ENCODE measurements at places on chromosomes 11 and 22.
A peak's percentile ranks its signal among the peaks of the same experiment; 100 is the strongest.

GRCh38 chr22:47213571-47214230 lies 451.3 kb downstream of the TBC1D22A start:
- peak; percentile 16 for DNase-seq

DNA sequence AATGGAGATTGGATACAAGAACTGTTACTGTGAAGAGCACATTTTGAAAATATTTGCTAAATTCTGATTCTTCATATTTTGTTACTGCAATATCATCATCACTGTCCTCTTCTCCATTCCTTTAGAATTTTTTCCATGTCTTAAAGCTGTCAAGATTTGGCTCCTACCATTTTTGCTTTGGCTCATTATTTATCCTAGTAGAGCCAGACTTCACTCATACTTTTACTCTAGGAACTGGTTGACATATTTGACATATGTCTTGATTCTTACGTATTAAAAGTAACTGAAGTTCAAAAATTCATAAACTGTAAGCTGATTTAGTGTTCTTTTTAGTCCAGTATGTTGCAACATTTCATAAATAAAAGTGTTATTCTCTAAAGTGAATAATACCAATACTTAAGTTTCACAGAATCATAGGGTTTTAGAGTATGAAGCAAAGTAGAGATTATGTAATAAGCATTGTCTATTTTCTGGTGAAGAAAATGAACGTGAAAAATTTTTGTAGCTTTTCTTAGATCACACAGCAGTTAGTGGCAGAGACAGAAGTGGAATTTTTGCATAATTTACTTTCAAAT lies 225.6 kb downstream of the TMEM135 start:
- no peak for DNase-seq

- DNase-seq: no peak
Measured at GRCh38 chr11:66285250-66285947, 3.5 kb downstream of the YIF1A start.

DNA sequence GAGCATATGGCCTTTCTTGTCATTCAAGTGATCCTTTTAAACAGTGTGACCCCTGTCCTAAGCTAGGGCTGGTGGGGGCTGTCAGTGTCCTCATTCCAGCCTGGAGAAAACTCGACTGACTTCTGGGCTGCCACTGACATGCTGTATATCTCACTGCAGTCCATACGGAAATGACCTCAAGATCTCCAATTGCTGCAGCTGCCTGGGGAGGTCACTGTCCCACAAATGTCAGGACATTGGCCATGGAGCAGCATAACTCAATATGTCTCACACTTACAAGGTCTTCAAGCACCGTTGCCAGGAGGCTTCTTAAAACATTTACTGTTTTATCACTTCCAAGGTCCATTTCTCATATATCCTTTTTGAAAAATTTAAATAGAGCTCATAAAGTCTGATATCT lies 27.8 kb upstream of the CSNK2A3 start:
- no peak for DNase-seq

GRCh38 chr11:12245549-12246016 lies 131.8 kb upstream of the PARVA start:
- no peak for DNase-seq

DNA sequence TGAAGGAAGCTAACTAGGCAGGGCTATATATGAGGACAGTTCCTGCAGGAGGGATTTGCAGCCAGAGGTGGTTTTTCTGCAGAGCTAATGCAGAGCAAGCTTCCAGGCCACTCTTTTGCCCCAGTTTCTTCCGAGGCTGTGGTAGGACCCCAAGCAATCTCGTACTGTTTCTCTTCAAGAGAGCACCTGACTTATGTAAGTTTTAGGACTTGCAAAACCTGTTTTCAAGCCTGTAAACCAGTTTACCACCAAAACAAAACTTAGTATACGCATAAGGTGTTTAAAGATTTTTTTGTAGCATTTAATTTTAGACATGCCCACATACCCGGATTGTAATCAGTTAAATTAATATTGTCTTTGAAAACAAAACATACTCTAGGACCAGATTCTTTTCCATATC lies 7.7 kb upstream of the APLP2 start:
- no peak for DNase-seq

DNA sequence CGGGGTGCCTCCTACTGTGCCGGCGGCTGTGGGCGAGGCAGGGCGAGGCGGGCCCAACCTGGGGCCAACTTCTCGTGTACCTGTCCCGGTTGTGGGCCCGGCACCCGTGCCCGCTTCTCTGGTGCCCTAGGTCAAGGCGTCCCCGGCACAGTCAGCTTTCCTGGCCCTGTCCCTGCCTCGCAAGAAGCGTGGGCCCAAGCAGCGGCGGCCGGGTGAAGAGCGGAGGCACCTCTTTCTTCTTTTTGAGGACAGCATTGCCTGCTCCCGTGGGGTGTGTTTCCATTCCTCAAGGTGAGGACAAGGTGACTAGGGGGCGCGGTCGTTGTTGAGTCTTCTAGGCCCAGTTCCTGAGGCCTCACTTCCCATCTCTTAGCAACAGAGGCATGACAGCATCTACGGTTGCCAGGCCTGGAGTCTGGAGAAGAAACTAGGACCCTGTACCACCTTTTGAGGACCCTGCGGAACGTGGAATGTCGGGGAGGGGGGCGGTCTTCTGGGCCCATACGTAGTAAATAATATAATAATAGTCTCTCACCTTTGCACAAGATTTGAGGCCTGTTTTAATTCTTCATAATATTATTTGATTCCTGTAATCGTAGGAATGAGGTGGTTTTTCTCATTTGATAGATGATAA lies 418 bp downstream of the ACO2 start:
- DNase-seq: no peak

- DNase-seq: peak; percentile 19
Measured at GRCh38 chr11:76419896-76420295, 24.9 kb upstream of the EMSY start.

GRCh38 chr11:117720061-117720511 lies 76.9 kb downstream of the DSCAML1 start:
- DNase-seq: no peak

- no peak for DNase-seq
Measured at GRCh38 chr11:119712459-119713358, 16.3 kb downstream of the NECTIN1 start.

DNA sequence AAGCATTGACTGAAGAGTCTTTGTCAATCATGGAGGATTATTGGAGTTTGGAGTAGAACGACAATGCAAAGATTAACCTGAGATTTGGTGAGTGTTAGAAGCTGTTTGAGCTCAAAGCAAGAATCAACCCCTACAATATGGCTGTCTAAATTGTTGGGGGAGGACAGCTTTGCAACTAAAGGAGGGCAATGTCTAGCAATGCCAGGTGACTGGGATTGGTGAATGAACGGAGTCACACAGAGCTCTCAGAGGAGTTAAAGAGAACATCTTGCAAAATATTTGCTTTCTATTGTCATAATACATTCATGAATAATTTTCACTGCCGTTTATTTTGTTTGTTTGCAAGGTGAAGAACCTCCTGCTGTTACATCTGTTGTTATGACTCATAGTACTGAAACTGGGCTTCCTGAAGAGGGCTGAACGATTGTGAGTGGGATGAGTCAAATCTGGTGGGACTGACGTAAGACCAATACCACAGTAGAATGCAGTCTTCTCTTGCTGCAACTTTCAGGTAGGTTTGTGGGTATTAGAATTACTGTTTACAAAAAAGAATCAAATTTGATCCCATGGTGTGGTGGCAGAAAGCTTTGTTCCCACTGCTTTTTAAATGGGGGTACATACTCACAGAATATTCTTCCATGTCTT lies 281.9 kb downstream of the CADM1 start:
- peak; percentile 80 for DNase-seq

DNA sequence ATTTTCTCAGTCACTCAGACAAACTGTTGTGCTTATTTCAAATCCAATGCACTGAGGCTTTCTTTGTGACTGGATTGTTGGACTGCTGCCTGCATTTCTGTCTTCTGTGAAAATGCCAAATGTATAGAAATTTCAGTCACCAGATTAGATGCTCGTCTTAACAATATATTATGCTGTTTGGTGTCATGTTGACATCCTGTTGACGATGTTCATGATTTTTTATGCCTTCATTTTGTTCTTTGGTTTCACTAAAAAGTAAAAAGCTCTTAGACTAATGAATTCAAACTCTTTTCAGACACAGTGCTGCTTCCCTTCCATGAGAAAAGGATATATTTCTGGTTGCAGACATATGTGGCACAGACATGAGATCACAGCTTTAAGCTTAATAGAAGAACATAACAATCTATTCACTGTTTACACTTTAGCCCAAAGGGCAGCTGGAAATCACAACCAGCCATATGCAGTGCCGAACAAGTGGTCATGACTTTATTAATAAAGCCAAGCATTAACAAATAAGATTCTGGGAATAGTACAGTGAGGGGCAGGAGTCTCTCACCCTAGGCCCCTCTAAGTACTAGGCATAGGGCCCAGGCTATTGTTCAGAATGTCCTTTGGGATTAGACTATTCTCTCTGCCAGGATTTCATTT lies 9.4 kb upstream of the SOX6 start:
- peak; percentile 56 for DNase-seq

DNA sequence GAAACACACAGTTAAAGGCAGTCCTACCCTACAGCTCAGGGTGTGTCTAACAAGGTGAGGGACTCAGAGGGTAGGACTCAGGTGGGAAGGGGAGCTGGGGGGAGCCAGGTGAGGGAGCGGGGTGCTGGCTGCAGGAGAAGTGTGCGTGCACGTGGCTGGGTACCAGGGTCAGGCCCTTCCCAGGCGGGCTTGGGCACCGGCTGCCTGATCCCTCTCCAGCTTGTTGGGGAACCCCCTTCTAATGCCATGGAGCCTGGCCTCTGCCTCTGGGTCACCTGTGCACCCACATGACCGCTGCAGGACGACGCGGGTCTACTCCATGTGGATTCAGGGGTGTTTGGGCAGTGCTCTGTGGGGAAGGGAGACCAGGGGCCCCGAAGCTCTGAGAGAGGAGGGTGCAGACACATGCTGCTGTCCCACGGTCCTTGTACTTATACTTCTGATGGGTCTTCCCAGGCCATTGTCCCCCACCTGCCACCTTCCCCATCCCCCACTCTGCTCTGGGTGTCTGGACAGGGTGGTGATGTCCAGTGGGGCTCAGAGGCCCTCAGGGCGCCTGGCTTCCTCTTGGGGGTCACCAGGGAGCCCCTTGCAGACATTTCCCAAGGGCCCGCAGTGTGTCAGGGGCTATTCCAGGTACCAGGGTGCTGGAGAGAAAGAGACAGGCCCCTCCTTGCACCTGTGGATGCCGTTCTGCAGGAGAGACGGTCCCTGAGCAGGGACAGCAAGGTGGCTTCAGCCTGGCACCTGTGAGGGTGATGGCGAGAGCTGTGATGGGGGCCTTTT lies 10.4 kb upstream of the MRGPRD start:
- DNase-seq: no peak

GRCh38 chr11:75270896-75271418 lies 30.4 kb downstream of the TPBGL start:
- no peak for DNase-seq

GRCh38 chr11:64787526-64788320 lies 9.4 kb upstream of the SF1 start:
- DNase-seq: peak; percentile 31

- peak; percentile 61 for DNase-seq
Measured at GRCh38 chr22:46043816-46044620, 67.1 kb upstream of the WNT7B start.

GRCh38 chr11:97964332-97965004 lies 1056.3 kb upstream of the CNTN5 start:
- no peak for DNase-seq

- DNase-seq: no peak
Measured at GRCh38 chr11:79570104-79570503, 129.3 kb upstream of the TENM4 start.

GRCh38 chr11:2825889-2826678 lies 59.5 kb downstream of the CDKN1C start:
- DNase-seq: no peak

GRCh38 chr22:50074551-50075530 lies 10.4 kb downstream of the MLC1 start:
- DNase-seq: peak; percentile 91

GRCh38 chr22:27073601-27074425 lies 416.4 kb downstream of the MIAT start:
- DNase-seq: no peak

DNA sequence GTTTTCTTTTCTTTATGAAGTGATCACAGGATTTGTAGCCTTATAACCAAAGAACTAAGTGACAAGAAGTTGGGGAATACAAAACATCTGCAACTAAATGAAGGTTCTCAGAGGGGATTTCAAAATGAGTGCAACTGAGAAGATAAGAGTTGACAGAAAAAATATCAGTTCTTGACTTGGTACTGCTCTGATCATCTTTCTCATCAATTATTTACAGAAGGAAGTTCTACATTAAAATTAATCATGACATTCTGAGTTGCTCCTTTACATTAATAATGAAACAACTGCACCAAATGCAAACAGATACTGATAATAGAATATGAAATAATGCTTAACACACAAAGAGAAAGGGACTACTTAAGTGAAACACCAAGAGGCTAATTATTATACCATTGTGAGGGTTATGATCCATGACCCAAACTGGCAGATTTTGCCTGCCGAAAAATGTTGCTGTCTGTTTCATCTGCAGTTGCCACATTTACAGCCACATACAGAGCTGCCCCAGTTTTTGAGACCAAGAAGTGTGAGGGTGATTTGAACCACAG lies 561.9 kb upstream of the ANO5 start:
- DNase-seq: no peak

- DNase-seq: no peak
Measured at GRCh38 chr11:428295-428694, 13.5 kb upstream of the SIGIRR start.

- no peak for DNase-seq
Measured at GRCh38 chr11:108511851-108512474, 13.8 kb upstream of the POGLUT3 start.
